ENCODE measurements at places on chromosomes 1 and 21.

DNA sequence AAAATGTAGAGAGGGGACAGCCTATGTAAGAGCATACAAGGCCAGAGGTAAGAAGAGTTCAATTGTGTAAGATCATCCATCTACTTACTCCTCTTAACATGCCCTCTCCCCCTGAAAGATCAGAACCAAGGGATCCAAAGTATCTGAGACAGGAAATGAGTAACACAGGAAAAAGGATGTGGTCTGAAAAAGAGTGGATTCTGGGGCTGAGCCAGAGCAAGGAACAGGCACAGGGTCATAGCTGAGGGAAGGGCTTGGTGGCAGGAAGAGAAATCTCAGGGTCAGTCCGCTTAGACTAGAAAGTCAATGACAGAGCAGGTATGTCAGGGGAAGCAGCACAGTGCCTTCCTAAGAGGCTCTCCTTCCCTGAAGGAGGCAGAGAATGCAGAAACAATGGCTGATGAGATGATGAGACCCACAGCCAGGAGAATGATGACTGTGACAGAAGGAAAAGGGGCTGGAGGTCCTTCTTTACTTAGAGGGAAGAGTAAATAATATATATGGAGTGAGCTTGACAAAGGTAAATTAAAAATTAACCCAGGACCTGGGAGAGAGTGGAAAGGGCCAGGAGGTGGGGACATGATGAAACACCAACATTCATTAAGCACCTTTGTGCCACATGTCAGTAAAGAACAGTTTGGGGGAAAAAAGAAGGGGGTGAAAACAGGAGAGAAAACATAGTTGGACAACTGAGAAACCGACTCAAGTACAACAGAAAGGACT is 26.2 kb upstream of the A3GALT2 start:
- DNase-seq: peak; percentile 79

DNA sequence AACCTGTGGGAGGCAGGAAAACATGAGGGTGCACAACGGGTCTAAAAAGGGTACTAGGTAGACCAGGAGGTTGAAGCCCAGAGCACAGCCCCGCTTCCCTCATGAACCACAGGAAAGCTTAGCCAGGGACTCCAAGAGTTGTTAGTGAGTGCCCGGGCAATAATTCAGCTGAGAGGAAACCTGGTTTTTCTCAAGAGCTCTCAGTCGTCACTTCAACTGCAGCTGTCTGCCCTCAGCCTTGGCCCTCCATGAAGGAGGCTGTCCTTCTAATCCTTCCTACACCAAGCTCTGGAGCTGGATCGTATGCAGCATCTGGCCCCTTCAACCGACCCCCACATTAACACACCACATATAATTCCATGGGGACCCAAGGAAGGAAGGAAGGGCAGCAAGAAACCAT is 77.0 kb upstream of the BACE2 start:
- no peak for DNase-seq

DNA sequence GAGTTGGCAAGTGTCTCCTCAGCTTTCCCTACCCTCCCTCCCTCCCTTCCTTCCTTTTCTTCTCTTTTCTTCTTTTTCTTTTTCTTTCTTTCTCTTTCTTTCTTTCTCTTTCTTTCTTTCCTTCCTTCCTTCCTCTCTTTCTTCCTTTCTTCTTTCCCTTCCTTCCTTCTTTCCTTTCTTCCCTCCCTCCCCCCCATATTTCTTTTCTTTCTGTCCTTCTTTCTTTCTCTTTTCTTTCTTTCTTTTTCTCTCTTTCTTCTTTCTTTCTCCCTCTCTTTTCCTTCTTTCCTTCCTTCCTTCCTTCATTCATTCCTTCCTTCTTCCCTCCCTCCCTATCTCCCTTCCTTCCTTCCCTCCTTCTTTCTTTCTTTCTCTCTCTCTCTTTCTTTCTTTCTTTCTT is 18.6 kb upstream of the TTC22 start:
- DNase-seq: no peak

DNA sequence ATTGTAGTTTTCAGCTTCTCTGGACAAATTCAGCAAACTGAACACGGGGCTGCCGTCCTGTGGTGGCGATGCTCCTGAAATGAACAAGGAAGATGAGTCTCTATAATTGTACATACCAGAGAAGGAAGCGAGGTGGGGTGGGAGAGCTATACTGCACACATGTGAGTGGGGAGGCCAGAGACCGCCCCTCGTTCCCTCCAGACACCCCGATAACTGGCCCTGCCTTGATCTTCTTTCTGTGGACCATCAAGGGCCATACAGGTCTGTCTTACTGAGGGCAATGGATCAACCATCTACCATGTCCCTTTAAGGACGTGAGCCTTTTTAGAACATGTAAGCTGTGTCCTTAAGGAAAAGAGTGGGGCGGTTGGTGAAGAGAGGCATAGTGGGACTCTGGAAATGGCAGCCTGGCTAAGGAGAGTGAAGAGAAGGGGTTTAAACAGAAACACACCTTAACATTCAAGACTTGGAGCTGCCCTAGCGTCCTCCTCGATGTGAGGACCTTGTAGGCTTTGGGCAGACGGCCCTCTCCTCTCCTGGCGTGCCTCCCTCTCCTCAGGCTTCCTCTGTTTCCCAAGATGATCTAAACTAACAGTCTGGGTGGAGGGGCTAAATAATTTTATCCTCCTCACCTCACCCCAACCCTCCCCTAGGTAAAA is 5.8 kb downstream of the PLEKHO1 start:
- no peak for DNase-seq

DNA sequence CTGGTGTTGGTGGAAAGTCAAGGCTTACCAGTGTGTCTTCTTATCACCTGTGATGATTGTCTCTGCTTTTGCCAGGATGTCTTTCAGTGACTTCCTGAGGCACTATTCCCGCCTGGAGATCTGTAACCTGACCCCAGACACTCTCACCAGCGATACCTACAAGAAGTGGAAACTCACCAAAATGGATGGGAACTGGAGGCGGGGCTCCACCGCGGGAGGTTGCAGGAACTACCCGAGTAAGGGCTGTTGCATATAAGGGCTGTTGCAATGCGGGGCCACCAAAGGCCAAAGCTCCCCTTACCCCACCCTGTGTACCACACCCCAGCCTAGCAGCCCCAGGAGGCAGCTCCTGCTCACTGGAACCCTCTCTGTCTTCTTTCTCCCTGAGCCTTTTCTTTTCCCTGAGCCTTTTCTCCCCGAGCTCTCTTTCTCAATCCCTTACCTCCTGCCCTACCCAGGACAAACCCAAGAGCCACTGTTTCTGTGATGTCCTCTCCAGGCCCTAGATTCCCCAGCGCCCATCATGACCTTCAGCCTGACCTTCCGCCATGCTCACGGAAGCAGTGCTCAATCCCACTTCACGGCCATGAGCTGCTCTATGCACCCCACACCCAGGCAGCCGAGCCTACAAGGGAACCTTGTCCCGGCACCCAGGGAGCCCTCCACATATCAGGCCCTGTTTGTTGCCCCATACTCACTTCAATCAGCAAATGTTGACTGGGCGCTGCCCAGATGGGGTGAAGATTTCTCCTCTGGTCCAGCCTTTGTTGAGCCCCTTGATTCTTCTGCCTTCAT is 40.6 kb downstream of the CAPN2 start:
- no peak for DNase-seq

DNA sequence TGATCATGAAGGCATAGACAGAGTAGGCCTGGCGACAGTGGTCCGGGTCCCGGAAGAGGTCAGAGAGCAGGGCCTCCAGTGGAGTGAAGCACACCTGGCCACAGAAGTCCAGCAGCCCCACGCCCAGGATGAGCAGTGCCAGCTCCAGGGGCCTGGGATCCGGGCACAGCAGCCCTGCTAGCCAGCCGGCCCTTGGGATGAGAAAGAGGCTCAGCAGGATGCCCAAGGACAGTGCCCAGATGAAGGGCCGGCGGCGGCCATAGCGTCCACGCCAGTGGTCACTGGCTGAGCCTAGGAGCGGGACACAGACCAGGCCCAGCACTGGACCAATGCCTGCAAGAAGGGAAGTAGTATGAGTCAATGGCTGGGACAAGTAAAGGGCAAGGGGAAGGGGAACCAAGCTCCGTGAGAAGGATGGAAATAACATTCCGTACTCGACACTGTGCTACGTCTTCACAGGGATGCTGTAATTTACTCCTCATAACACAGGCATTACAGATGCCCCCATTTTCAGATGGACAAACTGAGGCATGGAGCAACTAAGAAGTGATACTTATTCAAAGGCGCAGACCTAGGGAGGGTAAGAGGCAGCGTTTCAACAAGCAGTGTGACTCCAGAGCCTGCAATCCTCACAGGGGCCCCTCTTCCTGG is 16.9 kb downstream of the SLC45A3 start:
- no peak for DNase-seq

DNA sequence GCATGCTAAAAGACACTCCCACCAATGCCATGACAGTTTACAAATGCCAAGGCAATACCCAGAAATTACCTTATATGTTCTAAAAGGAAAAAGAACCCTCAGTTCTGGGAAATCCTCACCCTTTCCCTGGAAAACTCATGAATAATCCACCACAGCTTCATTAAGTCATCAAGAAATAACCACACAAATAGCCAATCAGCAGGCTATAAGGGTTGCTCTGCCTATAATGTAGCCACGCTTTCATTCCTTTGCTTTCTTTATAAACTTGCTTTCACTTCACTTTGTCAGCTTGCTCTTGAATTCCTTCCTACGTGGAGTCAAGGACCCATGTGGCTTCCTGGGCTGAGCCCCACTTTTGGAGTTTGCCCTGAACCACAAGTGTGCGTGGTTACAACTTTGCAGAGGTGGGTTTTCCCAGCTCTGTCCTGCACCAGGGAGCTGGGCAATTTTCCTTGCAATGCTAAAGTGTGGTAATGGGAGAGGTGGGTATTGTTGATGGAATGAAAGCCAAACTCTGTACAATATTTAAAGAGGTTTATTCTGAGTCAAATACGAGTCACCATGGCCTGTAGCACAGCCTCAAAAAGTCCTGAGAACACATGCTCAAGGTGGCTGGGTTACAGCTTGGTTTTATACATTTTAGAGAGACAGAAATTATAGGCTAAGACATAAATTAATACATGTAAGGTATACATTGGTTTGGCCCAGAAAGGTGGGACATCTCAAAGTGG is 42.2 kb upstream of the COG2 start:
- no peak for DNase-seq

DNA sequence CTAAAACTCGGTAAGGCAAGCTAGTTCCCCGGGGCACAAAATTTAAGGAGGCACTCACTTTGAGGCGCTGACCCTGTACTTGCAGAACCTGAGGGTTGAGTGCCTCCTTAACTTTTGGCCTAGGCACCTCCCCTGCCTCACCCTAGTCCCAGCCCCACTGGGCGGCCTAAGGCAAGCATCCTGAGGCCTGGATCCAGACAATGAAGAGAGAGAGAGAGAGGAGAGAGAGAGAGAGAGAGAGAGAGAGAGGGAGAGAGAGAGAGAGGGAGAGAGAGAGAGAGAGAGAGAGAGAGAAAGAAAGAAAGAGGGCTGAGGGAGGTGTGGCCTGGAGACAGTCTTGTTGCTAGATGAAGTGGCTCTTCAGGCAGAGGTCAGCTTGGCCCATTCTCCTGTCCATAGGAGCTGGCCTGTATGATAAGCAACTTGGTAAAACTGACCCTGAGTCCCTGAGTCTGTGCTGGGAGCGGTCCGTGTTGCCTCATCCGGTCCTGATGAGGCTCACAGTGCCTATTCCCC is 7.4 kb upstream of the LRRN2 start:
- no peak for DNase-seq

DNA sequence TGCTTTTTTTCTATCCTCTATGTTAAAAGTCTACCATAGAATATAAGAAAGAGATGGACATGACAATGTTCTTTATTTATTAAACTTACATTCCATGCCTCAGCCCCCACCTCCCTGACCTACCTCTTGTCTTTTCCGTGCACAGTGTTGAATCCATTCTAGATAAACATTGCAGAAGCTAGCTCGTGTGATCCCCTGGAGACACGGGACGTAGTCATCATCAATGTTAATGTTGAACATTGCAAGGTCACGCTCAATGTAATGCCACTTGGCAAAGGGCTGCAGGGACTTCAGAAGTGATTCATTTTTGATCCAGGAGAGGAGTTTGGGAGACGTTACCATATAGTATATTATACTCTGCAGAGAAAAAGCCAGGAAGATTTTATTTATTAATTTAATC is 66.4 kb downstream of the NTPCR start:
- no peak for DNase-seq

GRCh38 chr1:166470441-166470840 is 303.6 kb upstream of the FAM78B start:
- no peak for DNase-seq

GRCh38 chr21:18917622-18918021 is 514.0 kb upstream of the TMPRSS15 start:
- DNase-seq: no peak

DNA sequence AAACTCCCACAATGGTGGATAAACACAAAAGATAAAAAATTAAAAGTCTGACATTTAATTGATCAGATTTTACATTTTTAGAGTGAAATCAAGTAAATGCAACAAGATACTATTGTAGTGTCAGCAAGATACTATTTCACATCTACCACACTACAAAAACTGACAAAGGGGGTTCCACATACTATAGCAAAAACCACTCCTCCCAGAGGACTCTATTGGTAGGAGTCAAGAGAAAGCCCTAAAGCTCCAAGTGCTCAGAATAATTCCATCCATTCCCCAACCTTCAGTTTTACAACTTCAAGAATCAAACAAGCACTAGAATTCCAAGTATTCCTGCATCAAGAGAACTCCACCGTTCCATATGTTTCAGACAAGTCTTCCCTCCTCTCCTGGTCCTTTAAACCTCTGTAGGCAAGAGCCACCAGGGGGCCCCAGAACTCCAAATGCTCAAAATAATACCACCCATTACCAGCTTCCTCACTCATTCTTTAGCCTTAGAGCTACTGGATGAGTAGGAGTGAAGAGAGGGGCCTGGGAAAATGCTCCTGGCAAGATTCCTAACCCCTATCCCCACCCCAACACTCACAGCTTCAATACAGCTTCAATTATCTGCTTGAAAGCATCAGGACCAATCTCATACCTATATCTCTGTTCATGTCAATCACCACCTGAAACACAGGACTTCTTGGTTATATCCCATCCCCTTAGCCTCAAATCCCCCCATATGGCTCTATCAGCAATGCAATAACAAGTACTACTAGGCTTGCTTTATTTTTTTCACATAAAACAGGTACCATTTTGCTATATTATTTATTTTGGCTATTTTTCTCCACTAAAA is 9.9 kb downstream of the TOR1AIP2 start:
- no peak for DNase-seq

GRCh38 chr1:101199637-101199982 is 37.2 kb upstream of the S1PR1 start:
- DNase-seq: no peak

GRCh38 chr1:231626535-231626950 is at the start of gene DISC1:
Gene DISC1, plus strand, starts transcription at chr1:231626790. Its CDS starts 78 bp downstream, at chr1:231626868.
- peak; percentile 49 for DNase-seq

- no peak for DNase-seq
Observed at GRCh38 chr1:53298045-53298637, 29.7 kb downstream of the LRP8 start.

DNA sequence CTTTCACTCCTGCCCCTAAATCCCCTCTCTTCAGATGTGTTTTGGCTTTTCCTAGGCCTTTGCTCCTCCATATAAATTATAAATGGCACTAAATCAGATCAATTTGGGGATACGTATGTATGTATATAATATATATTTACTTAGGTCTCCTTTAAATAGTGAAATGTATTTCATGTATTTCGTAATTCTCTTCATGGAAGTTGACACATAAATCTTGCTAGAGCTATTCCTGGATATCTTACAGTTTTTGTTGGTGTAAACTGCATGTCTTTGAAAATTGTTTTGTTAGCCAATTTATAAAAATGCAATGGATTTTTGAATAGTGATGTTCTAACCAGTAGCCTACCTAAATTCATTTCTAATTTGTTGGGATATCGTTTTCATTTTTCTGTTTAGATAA is 9.0 kb downstream of the RPF1 start:
- no peak for DNase-seq

Measured in BJ (cell line).